Astrocyte (in vitro differentiated cells and primary cell): ENCODE measurements at places on chromosomes 6 and 20.

DNA sequence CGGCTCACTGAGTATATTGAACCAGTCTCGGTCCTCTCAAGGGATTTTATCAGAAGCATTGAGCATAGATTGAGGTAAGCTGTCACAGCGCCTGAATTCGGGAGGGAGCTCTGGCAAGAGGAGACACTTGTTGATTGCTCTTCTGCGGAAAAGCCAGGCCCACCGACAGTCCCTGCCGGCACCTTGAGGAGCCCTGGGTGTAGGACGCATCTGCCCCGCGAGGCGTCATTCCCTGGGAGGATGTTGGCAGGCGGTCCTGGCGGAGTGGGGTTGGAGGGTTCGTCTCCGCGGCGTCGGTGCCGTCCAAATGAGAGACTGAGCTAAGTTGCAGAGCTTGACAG, 843 bp downstream of the FBXO9 start:
- DNase-seq: no peak

DNA sequence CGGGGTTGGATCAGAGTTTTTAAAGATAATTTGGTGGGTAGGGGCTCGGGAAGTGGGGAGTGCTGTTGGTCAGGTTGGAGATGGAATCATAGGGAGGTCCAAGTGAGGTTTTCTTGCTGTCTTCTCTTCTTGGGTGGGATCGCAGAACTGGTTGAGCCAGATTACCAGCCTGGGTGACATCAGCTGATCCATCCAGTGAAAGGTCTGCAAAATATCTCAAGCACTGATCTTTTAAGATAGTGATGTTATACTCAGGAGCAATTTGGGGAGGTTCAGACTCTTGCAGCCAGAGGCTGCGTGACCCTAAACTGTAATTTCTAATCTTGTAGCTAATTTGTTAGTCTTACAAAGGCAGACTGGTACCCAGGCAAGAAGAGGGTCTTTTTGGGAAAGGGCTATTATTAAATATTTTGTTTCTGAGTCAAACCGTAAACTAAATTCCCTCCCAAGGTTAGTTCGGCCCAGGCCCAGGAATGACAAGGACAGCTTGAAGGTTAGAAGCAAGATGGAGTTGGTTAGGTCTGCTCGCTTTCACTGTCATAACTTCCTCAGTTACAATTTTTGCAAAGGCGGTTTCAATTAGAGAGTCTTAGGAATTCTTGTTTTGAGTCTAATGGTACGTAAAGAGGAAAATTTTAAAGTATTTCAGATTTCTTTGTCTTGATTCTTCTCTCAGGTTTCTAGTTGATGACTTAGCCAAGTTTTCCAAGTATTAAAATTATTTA, 53.1 kb downstream of the SCAF8 start:
- DNase-seq: no peak

DNA sequence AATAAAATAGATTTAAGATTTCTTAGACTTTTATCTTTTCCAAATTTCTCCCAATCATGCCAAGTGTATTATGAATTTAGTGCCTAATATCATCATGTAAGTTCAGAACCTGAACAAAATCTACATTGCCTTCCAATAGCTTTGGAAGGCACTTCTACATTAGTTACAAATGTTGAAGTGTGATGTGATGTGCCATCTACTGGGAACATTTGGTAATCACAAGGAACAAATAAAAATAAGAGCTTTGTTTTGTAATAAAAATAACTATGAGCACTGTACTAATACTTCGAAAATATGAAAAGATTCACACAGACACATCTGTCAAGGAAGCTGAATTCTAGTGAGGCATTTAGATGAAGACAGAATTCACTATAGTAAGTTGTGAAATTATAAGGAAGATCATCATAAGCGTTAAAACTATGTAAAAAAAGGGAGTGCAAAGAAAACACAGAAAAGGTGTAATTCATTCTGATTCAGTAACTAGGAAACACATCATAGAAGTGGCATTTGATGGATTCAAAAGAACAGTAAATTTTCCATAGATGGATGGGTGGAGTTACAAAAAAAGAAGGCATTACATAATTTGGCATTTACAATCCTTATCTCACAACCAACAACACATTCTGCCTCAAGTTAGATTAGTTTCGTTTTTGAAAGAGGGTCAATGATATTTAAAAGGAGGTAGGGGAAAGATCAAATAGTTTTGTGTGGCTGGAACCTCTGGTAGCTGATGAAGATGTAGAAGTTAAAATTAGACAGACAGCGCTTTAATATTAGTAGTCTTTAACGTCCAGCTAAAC, 161.0 kb downstream of the ASCC3 start:
- DNase-seq: no peak

DNA sequence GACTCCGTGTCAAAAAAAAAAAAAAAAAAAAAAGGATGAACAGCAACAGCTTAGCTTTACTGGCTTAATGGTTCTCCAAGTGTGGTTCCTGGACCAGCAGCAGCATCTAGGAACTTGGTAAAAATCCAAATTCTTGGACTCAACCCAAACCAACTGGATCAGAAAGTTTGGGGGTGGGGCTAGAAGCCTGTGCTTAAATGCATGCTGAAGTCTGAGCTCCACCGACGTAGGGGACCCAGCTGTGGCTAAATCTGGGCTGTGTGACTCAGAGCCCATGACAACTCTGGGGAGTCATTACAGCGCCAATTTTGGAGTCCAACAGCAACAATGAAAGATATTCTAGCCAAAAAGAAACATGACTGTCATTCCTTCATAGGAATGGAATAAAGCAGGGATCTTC, 13.6 kb upstream of the CHD6 start:
- peak; percentile 84 for DNase-seq

DNA sequence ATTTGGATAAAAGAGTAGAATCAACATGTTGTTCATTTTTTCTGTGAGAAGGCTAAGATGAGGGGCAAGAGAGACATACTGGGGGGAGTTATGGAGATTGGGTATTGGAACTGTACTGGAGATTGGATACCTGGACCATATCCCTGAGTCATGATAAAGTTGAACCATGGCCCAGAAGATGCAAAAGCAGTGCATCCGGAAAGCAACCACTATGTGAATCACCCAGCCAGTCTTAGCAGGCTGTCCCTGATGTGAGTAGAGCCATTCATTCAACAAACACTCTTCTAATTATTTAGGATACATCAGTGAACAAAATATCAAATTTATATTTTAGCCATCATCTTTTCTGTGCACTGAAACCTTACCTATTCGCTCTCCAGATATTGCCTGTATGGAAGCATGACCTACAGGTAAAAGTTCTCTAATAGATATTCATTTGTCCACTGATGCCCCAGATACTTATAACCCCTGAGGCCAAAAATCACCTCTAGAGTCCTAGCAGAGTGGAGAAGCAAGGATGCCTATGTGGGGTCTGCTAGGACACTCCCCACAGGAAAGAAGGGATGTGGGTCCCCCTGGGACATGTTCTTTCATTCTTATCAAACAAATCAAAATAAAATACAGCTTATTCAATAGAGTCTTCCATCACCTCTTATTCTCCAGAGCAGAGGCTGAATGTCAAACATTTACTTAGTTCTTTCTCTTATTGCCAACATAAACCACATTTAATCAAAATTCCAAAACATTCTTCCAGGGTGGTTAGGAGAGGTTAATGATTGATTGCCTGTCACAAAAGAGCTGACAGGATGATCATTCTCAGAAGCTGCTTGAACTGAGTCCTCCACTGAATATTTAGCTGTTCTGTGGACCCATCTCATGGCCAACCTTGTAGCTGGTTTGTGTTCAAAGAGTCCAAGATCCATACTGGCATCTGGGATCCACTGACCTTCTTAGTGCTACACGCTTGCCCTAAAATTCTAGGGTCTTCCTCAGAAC, 37.0 kb upstream of the PKHD1 start:
- DNase-seq: no peak

DNA sequence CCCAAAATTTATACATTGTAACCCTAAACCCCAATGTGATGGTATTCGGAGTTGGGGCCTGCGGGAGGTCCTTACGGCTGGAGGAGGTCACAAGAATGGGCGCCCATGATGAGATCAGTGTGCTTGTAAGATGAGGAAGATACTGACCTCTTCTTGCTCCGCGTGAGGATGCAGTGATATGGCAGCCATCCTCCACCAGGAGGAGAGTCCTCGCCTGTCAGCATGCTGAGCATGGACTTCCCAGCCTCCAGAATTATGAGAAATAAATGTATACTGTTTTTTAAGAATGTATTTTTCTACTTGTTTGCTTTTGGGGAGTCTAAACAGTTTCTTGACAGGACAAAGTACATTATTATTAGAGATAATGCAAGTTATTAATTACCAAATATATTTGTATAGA, 8.7 kb upstream of the SYNDIG1 start:
- no peak for DNase-seq

GRCh38 chr20:47405775-47406325, 49.4 kb upstream of the ZMYND8 start:
- no peak for DNase-seq

GRCh38 chr20:42110301-42110700, 492.1 kb upstream of the CHD6 start:
- no peak for DNase-seq

DNA sequence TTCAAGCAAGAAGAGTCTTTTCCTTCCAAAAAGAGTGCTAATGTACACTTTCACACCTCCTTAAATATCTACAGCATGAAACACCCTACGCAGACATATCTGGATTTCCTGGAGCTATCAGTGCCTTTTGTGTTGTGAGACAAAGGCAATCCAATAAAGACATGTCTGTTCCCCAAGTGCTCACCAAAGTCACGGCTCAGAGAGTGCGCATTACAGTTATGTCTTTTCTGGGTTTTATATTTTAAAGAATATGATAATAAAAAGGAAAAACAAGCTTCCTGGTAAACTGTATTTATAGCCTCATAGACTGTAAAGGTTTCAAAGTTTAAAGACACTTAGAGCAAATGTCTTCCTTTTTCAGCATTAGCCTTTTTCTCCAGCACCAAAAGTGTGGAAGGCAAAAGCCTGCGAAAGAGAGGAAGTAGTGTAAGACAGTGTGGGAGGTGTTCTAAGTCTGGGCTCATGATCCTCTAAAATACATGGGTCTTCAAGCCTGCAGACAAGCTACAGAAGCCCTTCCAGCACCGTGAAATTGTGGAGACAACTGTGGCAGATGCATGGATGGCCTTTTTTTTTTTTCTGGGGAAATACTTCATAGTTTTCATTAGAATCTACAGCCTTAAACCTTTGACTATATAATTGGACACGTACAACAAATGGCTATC, 135.0 kb upstream of the SLC35B3 start:
- DNase-seq: no peak

- DNase-seq: no peak
These were observed 301.2 kb downstream of the CDKAL1 start for GRCh38 chr6:20835315-20836010.

- no peak for DNase-seq
These were observed 19.2 kb downstream of the JAG1 start for GRCh38 chr20:10654630-10655029.

GRCh38 chr20:11118802-11119380, 445.1 kb upstream of the JAG1 start:
- peak; percentile 66 for DNase-seq

DNA sequence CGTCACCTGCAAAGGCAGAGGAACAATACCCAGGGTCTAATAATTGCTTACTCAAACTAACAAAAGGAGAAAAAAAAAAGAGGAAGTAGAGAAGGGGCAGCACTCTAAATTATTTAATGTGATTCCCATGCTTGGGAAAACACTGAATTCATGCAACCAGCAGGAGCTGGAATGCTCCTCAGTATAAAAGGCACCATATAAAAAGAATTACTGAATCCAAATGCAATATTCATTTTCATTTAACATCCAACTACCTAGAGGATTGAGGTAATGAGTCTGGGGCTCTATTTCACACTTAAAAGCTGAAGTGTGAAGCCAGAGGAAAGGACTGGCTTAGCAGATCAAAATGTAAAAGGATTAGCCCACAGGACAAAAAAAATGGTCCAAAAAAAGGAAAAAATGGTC, 8.7 kb downstream of the B4GALT5 start:
- DNase-seq: no peak

GRCh38 chr6:6001443-6001842, 5.3 kb downstream of the NRN1 start:
- no peak for DNase-seq

DNA sequence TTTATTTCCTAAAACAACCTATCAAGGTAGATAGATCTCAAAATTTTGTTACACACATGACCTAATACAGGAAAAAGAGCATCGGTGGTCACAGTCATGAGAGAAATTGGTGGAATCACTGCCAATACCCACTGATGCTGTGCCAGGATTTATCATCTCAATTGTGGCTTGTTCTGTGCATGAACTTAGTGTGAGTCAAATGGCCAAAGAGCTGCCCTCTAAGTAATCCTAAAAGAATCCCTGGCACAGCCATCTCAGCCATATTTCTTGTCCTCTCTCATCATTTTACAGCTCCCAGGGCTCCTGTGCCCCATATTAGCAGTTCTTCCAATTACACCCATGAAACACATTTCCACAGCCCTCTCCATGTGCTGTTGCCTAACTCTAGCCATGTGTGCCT, 6.1 kb downstream of the GSTA5 start:
- peak; percentile 33 for DNase-seq

- no peak for DNase-seq
These were observed 632 bp downstream of the LIN28B start for GRCh38 chr6:104957301-104958177.

GRCh38 chr6:38676236-38676973, 26.5 kb downstream of the GLO1 start:
- DNase-seq: no peak

GRCh38 chr20:41125530-41126457, 11.5 kb upstream of the PLCG1 start:
- no peak for DNase-seq

DNA sequence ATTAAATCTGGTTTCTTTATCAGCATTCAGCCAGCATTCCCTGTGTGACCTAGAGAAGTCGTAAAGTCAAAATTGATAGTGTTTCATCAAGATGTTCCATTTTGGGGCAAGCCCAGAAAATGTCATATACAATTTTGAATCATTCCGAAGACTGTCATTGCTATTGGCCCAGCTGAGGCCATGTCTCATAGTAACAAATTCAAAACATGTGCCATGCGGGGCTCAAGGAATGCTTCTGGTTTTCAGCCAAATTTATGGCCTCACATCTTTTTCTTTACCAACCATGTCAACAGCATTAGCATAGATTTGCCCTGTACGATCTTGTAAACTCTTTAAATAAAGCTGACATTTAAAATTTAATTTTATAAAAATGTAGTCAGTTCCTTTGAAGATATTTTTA, 314.7 kb downstream of the PAX1 start:
- no peak for DNase-seq

DNA sequence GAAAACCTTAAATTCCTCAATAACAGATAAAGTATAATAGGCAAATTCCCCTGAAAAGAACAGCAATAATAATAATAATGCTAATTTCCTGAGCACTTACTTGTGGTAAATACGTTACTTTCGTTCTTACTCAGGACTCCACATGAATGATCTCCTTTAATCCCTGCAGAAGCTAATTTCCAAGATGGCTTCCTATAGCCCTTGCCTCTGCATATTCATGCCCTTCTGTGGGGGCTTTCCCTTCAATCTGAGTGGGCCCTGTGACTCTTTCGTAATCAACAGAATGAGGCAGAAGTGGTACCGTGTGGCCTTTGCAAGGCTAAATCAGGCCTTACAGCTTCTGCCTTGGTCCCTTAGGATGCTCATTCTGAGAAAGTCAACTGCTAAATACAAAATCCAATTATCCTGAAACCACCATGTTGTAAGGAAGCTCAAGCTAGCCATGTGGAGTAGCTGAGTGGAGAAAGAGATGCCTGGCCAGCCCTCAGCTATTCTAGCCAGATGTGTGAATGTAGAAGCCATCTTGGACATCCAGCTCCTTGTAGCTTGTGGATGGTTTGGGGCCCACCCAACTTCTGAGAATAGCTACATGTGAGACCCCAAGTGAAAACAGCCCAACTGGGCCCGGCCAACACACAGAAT, 50.5 kb downstream of the MCUR1 start:
- no peak for DNase-seq
